ENCODE measurements at places on chromosomes 7 and 10.

GRCh38 chr7:77327067-77327931 lies 88.8 kb downstream of the GSAP start:
- peak; percentile 87 for DNase-seq

DNA sequence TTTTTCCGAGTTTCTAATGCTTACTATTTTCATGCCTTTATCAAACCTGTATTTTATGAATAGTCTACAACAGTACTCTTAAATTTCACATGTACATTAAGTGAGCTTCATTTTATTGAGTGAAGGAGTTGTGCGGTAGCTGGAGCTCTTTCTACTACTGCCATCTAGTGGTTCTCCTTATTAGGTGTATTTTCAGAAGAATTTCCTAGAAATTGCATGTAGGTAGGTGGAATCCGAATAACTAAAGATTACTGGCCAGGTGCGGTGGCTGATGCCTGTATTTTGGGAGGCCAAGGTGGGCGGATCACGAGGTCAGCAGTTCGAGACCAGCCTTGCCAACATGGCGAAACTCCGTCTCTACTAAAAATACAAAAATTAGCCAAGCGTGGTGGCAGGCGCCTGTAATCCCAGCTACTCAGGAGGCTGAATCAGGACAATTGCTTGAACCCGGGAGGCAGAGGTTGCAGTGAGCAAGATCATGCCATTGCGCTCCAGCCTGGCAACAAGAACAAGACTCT lies 38.3 kb downstream of the LRRC72 start:
- peak; percentile 48 for DNase-seq

- no peak for DNase-seq
Observed at GRCh38 chr10:118802126-118802793, 47.5 kb upstream of the CACUL1 start.

DNA sequence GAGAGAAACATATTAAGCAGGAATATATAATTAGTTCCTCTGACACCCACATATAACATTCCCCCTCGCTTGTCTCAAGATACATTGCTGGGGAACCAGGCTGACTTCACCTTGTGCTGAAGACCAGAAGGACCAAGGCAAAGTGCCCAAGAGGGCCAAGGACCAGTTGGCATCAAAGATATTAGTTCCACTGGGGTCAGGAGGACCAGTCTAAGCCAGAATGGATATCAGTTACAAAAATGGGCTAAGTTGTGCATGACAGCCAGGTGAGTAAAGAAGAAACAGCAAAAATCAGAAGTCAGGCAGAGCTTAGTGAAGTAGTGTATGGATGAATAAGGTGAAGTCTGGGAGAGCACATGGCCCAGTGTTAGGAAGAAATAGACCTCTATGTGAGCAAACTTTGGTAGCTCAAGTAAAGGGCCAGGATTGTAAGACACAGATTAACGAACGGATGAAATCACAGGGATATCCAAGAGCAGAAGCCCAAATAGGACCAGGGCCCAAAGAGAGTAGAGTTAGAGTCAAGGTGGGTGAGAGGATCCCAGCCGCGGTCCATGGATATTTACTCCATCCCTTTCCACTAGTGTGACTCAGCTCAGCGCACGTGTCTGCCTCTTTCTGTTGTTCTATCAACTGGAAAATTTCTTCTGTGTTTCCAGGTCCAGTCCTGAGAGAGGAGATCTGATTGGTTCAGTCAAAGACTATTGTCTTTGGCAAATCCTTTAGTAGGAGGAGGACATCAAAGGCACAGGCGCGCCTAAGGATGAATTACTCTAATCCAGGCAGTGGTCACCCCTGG lies 5.0 kb downstream of the CALD1 start:
- peak; percentile 28 for DNase-seq

GRCh38 chr7:2812831-2813230 lies 31.3 kb downstream of the GNA12 start:
- no peak for DNase-seq

DNA sequence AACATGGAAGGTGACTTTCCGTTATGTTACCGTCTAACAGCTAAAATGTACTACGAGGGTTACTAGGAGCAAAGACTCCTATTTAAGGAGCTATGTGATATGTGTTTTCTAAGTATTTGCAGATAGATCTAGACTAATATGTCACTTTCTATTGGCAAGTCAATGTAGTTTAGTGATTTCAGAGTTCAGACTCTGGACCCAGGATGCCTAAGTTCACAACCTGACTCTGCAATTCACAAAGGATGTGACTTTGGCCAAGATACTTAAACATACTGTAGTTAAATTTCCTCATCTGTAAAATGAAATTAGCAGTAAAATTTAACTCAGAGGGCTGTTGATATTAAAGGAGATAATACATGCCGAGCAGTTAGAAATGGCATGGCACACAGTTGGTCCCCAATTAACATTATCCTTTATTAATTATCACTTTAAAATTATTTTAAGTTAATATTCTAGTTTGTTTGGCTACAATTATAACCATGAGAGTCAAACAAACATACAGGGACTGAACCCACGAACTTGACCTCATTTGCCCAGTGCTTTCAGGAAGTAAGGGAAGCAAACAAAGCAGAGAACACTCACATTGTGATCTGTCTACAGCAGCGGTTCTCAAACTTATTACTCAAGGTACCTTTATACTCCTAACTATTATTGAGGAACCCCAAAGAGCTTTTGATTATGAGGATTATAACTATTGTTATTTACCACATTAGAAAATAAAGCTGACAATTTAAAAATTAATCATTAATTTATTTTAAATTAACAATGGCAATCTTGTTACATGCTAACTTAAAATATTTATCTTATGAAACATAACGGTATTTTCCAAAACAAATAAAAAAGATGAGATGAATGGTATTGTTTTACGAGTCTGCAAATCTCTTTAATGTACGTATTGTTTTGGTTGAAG lies 94.4 kb downstream of the ANK3 start:
- no peak for DNase-seq

DNA sequence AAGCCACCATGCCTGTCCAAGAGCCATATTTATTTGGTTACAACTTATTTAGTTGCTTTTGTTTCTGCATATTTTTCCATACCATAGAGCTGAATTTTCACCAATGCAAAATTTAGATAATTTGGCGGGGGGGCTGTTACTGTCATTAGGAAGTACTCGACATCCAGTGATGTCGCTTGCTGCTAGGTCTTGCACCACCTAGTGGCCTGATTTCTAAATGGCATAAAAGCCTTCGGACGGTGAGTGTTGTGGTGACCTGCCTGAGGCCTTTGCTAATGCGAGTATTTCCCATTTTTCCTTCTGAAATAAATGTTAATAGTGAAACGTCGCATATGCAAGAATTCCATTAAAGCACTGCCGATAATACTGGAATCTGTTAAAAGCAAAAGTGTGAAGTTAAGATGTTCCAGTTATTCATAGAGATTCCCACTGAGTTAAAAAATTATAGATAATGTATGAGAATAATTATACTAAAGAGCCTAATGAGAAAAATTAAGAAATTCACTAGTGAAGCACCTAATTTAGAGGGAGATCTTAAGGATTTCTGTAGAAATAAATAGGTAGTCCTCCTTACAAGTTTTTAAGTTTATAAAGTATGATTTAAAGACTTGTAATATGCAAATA lies 86.1 kb upstream of the DNAJB6 start:
- DNase-seq: peak; percentile 51

DNA sequence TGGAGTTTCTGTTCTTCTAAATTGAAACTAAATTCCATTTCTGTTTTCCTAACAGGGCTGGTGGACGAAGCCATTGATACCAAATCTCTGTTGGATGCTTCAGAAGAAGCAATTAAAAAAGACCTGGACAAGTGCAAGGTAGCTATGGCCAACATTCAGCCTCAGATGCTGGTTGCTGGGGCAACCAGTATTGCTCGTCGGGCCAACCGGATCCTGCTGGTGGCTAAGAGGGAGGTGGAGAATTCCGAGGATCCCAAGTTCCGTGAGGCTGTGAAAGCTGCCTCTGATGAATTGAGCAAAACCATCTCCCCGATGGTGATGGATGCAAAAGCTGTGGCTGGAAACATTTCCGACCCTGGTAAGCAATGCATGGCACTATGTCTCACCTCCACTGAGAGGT lies 45.6 kb downstream of the AP3M1 start:
- no peak for DNase-seq

DNA sequence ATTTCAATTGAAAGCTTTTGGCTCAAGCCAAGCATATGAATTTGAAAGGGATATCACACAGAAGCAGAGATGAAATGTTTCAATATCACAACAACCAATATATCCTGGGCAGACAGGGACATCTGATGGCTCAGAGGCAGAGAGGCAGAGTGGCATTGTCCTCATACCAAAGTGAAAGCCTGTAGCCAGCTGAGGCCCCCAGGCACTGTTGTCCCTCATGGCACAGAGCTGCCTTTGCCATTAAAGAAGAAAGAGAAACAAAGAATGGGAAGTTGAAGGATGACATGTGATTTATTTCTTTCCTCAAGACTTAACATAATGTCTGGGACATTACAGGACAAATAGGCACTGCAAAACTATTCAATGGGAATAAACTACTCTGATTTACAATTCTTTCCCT lies 504.3 kb upstream of the PCDH15 start:
- DNase-seq: no peak

GRCh38 chr10:72276013-72276387 lies 2.3 kb downstream of the DDIT4 start:
- peak; percentile 43 for DNase-seq

DNA sequence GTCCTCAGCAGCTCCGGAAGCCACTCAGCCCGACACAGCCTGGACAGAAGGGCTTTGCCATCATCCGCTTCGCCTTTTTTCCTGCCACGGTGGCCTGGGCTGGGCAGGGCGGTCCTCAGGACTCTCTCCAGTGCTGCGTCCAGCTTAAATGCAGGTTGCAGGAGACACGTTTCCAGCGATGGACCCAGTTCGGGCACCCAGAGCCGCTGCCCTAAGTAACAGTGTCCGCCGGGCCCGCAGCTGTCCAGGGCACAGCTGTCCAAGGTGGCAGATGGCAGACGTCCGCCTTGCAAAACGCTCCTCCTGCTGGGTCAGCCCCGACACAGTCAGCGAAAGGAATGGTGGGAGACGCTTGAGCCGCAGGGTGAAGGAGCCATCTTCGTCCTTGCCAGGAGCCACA lies 37.0 kb upstream of the FOXL3 start:
- no peak for DNase-seq

DNA sequence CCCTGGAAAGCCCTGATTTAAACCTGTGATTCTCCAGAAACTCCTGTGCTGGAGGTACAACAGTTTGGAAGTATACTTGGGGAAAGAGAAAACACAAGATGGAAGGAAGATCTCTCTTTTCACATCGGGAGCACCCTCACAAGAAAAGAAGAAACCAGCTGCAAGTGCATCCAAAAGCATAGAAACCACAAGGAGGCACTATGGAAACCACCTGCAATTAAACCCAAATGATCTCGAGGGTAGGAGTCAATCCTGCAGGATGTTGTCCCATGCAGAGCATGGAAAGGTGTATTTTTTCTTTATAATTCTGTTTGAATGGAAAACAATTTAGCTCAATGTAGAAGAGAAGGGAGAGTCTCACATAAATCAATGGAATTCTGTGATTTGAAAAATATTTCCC lies 210.5 kb downstream of the TWIST1 start:
- no peak for DNase-seq

- no peak for DNase-seq
Observed at GRCh38 chr10:16643502-16643901, 121.8 kb upstream of the C1QL3 start.

DNA sequence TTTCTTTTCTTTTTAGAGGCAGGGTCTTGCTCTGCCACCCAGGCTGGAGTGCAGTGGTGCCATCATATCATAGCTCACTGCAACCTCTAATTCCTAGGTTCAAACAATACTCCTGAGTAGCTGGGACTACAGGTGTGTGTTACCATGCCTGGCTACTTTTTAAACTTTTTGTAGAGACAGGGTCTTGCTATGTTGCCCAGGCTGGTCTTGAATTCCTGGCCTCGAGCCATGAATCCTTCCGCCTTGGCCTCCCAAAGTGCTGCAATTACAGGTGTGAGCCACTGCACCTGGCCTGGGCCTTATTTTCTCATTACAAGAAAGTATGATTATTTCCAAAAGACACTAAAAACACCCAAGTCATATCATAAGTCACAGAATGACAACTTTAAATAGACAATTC lies 106.6 kb downstream of the CDK6 start:
- DNase-seq: no peak

DNA sequence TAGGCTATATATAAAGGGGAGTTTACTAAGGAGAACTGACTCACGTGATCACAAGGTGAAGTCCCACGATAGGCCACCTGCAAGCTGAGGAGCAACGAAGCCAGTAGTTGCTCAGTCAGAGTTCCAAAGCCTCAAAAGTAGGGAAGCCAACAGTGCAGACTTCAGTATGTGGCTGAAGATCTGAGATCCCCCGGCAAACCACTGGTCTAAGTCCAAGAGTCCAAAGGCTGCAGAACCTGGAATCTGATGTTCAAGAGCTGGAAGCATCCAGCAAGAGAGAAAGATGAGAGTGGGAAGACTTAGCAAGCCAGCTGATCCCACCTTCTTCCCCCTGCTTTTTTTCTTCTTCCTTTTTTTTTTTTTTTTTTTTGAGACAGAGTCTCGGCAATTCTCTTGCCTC lies 27.0 kb upstream of the GSDME start:
- DNase-seq: no peak

GRCh38 chr10:46216003-46216634 lies 70.7 kb upstream of the ANTXRL start:
- DNase-seq: no peak

- no peak for DNase-seq
Observed at GRCh38 chr7:70730451-70731110, 401.4 kb upstream of the GALNT17 start.

DNA sequence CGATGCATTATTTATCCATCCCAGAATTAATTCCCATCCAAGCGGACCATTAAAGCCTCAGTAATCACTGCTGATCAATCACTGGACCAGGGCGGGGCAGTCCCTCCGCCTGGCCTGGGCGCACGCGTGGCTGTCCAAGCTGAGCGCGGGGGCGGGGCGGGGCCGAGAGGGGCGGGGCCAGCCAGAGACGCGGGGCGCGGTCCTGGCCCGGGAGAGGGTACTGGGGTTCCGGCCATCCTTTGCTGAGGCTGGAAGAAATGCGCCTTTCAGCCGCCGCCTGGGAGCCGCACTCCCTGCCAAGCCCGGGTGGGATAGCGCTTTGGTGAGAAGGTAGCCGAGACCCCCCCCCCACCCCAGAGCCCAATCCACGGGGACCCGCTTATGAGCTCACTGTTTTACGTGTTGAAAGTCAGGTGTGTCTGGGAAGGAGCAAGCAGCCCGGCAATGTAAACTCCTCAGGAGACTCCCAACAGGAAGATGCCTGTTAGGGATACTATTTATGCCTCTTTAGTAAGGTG lies at the start of gene ARHGAP22:
Gene ARHGAP22 (minus strand): TSS at position 83 of the 518 bp plus-strand sequence. CDS start 277 bp downstream, outside the sequence.
- DNase-seq: peak; percentile 73

- DNase-seq: peak; percentile 60
Observed at GRCh38 chr10:96339956-96340904, 18.6 kb downstream of the OPALIN start.

Measured in EL (cell line).